H1 (cell line): ENCODE measurements at places on chromosomes 6 and 20.

DNA sequence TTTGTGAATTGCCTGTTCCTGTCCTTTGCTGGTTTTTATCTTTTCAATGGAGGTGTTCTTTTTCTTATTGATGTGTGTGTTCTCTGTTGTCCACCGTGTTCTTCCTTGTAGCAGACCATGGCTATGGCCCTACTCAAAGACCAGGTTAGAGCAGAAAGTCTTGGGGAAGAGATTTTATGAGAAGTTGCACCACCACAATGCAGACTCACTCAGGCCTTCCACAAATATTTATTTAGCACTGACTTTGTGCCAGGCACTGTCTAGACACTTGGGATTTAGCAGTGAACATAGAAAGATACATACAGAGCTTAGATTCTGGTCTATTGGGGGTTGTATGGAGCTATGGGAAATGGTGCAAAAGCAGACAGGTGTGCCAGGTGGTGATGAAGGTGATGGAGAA, 98.8 kb downstream of the DTD1 start:
- DNase-seq: no peak

GRCh38 chr6:34592208-34592952, 36.3 kb upstream of the SPDEF start:
- DNase-seq: no peak

- no peak for DNase-seq
Measured at GRCh38 chr6:87654122-87654521, 47.9 kb downstream of the AKIRIN2 start.

GRCh38 chr6:307065-307814, 15.0 kb downstream of the DUSP22 start:
- no peak for DNase-seq

- DNase-seq: no peak
Measured at GRCh38 chr6:79632580-79632979, 1.5 kb downstream of the SH3BGRL2 start.

DNA sequence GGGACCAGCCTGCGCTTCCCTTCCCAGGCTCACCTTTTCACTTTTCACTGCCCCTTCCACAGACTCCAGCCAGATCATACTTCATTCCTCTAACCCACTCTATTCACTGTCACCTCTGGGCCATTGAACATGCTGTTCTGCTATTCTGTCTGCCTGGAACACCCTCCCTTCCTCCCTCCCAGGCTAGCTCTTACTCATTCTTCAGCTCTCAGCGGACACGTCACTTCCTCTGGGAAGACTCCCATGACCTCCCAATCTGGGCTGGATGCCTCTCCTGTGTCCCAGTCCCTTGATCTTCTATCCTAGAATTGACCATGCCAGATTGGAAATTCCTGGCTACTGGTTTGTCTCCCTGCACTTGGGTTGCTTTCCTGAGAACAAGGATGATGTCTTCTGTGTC, 5.0 kb downstream of the SLC12A5 start:
- no peak for DNase-seq

DNA sequence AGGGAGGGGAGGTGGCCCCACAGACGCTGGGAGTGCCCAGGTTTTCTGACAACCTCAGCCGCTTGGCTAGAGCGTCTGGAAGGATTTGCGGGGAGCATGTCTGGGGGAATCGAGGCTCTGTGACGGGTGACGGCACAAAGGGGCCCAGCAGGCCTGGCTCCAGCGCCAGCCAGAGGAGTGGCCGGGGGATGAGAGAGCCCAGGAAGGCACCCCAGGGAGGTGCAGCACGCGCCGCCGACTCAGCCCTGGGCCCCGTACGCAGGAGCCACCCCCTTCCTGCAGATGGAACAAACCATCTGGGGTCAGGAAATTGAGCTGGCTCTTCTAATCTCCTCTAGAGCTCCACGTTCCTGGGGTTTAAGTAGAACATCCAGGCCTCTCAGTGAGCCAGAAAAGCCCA, 5.9 kb upstream of the SLCO4A1 start:
- DNase-seq: no peak

DNA sequence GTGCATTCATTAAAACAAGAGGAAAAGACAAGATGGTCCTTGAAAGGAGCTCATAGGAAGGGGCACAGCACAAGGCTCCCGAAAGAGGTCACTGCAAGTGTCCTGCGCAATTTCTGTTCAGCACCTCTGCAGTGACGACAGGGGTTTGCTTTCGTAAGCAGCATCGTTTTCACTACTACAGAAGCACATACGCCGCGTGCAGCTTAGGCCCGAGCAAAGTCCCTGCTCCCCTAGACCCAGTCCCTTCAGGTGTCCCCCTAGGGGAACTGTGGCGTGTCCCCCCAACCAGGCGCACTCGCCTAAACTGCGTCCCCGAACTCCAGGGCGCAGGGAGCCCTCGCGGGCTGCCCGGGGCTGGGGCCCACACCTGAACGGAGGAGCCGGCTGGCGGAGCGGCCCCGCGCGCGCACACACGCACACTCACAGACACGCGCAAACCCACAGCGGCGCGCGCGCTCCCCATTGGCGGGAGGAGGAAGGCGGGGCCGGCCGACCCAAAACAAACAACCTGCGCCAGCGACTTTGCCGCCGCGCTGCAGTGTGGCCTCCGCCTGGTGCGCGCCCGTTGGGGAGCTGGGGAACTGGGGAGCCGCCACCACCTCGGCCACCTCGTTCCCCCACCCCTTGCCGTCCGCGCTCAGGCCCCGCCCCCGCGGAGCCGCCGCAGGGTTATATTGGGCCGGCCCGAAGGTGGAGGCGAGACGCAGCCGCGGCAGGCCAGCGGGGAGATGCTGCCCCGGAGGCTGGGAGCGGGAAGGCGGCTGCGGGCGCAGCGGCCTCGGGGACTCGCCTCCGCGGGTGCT, at the start of gene FOXQ1:
Gene FOXQ1, plus strand, starts transcription at position 699 of the 803 bp plus-strand sequence. CDS start 607 bp downstream, outside the sequence.
- DNase-seq: no peak

DNA sequence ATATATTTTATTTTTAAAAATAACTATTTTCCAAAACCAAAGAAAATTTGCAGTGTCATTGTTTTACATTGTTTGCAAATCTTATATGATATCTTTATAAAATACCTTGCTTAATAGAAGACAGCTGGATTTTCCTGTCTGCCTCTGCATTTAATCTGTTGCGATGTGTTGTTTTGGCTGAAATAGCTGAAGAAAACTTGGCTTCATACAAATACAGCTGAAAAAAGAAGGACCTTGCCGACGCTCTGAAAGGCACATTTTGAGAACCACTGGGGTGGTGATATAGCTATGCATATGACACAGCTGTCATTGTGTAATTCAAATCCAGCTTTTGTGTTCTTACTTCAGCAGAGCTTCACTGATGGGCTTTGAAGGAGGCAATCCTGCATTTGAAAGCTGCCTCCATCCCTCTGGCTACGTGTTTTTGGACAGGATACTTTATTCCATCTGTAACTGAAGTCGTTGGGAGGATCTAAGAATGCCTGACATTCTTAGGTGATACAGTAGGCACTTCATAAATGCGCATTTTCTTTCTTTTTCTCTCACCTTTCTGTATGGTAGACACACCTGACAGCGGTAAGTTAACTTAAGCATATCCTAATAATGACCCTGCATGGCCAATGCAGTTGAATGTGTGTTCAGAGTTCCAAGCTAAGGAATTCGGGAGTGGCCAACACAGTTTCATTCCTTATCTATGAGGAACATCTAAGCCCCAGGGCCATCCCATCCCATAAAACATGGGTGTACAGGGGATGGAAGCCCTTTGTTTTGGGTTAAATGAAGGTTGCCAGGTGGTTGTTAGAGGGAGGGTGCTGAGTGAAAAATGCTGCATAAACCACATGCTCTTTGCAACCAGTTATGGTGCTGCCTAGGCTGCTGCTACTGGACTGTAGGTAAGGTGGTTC, 213.0 kb downstream of the TFAP2A start:
- no peak for DNase-seq

- peak; percentile 82 for DNase-seq
Measured at GRCh38 chr6:26183581-26184366, 96.5 kb downstream of the HFE start.

DNA sequence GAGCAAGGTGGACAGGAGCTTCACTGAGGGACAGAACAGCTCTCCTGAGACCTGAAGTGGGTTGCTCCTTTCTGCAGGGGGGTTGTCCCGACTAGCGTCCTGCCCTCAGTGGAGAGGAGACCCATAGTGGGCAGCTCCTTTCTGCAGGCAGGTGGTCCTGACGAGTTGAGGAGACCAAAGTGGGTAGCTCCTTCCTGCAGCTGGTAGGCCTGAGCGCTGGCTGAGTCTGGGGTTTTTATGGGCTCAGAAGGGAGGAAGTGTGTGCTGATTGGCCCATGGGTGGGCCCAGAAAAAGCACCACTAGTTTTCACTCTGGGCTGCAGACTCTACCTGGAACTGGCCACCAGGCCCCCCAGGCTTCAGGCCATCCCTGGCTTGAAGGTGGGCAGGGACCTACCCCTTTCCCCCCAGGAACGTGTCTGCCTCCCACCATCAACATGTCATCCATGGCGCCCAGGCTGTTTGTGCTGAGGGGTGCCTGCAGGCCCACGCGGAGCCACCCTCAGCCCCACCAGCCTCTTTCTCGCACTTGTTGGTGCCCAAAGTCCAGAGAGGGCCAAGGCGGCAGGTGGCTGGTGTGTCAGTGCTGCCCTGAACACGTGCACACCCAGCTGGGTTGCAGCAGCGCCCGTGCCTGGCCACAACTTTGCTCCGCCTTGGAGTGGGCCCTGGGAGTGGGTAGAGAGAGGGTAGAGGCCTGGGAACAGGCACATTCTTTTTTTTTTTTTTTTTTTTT, 1.6 kb upstream of the DEK start:
- no peak for DNase-seq

GRCh38 chr20:33162753-33163152, 5.2 kb upstream of the BPIFA2 start:
- DNase-seq: no peak

DNA sequence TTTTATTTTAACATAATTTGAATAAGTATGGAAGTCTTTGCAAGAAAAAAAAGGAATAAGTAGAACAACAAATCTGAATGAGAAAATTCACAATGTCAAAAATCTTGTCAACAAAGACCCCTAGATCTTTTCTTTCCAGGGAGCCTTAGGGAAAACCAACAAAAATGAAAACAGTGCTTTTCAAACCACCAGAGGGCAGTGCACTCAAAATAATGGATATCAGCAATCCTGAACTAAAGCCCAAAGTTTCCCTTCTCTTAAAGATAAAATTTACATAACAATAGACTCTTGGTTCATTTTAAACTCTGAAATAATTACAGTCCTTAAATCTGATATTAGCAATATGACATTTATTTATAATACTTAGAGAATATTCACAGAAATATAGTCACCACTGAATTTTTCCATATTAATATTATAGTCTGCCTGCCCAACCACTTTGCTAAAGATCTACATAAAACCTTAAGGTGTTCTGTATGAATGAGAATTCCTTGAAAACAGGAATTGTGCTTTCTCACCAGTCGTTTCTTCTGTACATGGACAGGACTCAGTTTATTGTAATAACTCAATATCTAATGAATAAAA, 105.3 kb upstream of the BMP5 start:
- no peak for DNase-seq

DNA sequence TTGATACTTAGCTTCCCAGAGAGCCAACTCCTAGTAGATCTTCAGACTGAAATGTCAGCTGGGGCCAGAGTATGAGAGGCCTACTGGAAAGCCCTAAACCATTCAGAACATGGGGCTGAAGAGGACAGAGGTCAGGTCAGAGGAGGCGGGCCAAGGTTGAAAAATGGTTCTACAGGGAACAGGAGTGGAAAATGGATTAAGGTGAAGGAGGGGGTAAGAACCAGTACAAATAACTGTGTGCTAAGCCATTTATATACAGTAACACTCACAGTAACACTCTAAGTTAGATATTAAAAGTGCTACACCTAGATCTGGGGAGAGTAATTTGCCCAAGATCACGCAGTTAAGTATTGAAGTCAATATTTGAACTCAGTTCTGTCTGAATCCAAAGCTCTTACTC, 313.2 kb upstream of the MAP3K7 start:
- DNase-seq: no peak

- no peak for DNase-seq
Measured at GRCh38 chr6:122749451-122750050, 30.0 kb upstream of the FABP7 start.

- peak; percentile 63 for DNase-seq
Measured at GRCh38 chr6:33700391-33701050, 11.0 kb downstream of the UQCC2 start.

DNA sequence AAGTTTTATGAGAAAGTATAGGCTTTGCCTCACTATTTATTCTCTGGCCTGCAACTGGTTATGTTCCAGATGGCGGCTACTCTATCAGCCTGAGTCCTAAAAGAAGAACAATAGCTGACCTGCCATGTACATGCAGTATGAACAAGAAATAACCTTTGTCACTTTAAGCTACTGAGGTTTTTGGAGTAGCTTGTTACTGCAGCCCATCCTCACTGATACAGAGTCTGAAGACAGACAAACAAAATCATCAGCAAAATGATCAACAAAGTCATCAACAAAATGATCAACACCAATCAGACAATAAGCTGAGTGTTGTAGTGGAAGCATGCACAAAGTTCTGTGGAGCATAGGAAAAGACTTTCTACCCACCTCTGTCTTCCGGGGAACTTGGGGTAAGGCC, 82.5 kb downstream of the PLCG1 start:
- no peak for DNase-seq

- no peak for DNase-seq
Measured at GRCh38 chr6:8006208-8006607, 58.0 kb downstream of the BLOC1S5 start.

- no peak for DNase-seq
Measured at GRCh38 chr20:50596694-50597021, 86.5 kb downstream of the PTPN1 start.

GRCh38 chr20:35561268-35561667, 19.4 kb downstream of the ERGIC3 start:
- DNase-seq: peak; percentile 66

DNA sequence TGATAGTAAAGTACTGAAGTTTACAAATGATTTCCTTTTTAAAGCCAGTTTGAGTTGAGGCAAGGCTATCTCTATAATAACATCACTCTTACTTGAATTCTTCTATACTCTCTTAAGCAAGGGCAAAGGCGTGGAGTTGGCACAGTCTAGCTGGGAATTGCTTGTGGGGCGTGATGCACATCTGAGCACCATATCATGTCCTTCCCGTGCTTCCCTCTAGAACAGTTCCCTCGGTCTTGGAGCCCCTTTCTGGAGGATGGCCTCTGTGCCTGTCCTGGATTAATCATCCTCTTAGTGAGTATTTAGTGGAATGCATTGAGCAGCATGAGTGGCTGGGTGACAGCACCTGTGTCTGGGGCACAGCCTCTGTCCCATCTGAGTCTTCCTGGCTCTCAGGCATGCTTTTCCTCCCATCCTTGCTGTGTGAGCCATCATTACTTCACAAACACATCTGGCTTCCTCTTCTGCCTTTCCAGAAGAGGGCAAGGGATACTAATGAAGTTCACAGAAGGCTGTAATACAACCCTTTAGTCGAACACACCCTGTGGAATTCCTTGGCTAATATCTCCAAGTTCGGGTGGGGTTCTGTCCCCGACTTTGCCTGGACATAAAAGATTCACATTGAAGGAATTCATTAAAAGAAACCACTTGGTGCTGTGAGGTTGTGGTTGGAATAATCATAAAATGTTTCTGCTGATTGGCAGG, 188.2 kb downstream of the FNDC1 start:
- no peak for DNase-seq

DNA sequence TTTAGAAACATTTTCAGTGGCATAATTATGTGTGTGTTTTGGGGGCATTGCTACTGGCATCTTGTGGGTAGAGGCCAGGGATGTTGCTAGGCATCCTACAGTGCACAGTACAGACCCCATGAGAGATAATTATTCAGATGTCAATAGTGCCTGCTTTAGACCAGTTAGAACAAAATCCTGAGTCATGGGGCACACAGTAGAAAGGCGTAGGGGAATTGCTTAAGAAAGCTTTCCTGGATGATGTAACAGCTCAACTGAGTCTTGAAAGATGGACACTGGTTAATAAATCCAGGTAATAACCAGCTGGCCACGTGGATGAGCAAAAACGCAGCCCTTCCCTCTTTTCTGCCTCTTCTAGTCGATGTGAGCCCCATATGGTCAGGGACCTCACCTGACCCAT, 51.1 kb downstream of the KCNB1 start:
- no peak for DNase-seq
